ENCODE measurements at places on chromosomes 12 and 14.

- DNase-seq = no peak
Measured at GRCh38 chr14:52917735-52918134, 33.1 kb downstream of the FERMT2 start.

- DNase-seq = no peak
Measured at GRCh38 chr12:69073035-69073434, 140.1 kb upstream of the CPM start.

DNA sequence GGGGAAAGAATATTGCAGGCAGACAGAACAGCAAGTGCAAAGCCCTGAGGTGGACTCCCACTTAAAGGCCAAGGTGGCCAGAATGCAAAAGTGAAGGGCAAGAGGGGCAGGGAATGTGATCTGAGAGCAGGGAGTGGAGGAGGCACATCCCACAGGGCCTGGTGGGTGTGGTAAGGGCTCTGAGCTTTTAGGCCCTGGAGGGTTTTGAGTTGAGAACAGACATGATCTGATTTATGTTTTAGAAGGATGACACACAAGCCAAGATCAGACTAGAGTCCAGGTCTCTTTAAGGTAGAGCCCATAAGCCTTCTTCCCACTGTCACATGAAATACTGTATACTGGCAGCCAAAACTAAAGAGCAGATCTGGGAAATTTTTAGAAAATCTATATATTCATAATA is 162.5 kb downstream of the SLC38A4 start:
- no peak for DNase-seq

DNA sequence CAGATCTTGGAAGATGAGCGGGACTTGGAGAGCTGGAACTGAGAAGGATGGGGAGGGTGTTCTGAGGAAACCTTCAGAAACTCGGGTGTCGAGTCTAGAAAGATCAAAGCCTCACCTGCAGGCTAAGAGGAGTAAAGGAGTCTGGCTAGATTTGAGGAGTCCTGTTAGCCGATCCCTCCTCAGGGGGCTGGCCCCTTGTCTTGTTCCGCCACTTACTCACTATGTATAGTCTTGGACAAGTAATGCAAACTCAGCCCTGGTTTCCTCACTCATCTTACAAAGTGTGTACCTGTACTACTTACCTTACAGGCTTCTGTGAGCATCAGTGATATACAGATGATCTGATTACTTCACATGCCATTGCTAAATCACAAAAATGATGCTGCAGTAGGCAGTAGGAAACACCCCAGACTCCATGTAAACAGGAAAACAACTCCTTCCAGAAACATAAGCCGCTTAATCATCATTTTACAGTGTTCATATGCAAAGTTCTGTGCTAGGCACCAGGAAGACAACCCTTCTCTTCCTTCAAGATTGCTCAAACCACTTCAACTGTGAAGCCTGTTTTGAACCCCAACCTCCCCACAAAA is 2.0 kb upstream of the SPTLC2 start:
- DNase-seq = no peak

- DNase-seq = no peak
Measured at GRCh38 chr14:21099596-21099985, 1.1 kb upstream of the ZNF219 start.

- DNase-seq = no peak
Measured at GRCh38 chr14:68668028-68668427, 124.8 kb downstream of the ZFP36L1 start.

DNA sequence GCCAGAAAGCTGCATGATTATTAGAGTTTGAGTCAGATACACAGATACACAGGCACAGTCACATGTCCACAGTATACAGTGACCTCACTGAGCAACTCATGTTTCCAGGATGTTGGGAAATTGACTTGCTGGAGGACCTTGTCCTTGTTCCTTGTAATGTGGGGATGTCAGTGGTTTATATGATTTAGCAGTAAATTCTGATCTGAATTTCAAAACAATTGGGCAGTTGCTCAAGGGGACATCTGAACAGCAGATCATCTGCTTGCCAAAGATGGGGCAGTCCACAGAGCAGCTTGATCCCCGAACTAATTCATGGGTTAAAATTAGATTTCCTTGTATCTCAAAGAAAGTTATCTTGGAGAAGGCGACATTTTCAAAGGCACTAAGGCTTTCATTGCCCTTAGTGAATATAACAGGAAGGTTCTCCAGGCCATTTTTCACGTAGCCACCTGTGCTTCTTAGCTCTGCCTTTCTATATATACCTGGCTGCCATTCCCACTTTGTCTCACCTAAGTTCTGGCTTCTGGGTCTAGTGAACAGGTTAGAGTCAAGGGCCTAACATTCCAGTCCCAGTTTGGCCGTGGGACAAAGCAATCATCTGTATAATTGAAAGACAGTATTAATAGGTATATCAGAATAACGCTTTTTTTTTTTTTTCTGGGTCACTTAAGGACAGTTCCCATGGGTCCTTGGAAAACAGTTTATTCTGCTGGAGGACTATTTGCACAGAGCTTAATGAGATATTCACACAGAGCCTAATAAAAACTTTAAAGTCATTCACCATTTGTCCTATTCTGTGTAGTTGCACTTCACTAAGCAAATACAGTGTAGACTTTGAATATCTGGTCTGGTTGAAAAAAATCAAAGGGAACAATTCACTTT is 64.9 kb upstream of the STRN3 start:
- DNase-seq = no peak

DNA sequence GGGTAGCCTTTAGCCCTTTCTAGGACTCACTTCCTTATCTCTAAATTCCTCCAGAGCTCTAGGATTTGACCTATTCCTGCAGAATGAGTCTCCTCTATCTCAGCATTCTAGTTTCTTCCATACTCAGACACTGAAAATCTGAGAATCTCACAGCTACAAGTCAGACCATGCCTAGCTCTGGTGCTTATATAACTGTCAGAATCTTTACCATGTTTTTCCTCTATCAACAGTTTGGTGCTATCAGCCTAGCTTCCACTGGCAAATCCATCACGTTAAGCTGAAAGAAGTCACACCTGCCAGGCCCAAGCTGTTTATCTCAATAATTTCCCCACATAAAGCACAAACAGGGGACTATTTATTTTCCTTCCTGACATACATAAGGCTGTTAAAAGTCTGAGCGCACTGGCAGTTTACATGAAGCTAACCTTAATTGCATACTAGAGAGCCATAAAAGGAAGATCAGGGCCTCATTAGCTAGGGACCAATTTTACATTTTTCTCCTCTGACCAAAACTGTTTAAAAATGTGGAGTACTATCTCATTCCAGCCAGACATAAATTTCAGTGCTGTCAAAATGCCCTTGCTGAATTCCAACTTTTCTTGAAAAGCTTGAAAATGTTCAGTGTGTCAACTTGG is 270.5 kb downstream of the C12orf75 start:
- DNase-seq = no peak

DNA sequence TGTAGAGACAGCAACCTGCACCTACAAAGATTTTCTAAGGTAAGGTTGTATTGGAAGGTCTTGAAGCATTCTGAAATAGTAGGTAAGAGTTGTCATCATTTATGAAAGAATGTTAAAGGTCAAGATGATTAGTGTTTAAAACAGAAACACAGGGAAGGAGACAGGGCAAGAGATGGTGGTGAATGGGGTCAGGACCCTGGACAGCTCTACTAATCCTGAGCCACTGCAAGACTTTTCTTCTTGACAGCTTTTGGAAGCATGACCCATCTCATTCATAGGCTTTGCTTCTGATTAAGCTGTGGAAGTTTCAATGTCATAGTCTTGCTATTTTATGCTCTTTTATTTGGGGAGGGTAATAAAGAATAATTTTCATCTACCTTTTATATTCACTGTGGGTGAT is 75.5 kb upstream of the CAND1 start:
- no peak for DNase-seq

DNA sequence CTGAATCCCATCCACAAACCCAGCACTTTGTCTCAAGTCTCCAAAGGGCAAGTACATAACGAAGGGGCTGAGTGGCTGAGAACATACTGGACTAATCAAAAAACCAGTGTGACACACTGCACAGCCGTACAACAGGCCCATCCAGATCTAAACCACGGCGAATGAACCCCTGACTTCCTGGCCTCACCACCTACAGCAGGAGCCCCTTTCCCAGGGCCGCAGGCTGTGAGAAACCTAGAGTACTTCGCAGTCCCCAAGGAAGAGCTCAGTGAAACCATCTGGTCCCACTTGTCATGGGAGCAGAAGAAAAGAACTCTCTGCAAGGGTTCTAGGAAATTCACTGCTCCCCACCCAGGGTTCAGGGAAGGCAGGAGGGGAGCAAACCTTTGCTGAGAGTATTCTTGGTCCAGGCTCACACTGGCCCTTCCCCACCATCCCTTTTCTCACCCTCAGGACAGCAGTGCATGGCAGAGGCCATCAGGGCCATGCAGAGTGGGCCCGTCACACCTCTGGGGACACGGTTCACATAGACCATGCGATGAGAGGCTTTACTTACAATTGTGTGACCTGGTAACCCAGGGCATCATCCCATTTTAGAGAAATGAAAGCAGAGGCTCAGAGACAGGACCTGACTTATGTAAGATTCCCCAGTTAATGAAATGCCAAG is 192.8 kb downstream of the BCL11B start:
- DNase-seq = no peak

- peak; percentile 58 for DNase-seq
Measured at GRCh38 chr12:108757856-108758255, 26.5 kb upstream of the CORO1C start.

DNA sequence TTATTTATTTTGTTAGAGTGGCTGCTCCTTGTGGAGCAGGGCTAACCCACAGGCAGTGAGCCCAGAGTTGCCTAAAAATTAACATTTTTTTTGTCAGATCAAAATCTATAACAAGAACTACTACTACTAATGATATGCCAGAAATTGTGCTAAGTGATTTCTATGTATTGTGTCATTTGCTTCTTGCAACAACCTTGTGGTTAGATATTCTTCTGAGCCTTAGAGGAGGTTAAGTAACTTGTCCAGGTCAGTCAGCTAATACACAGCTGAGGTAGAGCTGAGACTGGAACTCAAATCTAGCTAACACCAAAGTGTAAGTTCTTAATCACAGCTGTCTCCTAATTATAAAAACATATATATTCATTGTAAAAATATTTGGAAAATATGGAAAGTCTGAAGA is 29.8 kb downstream of the CFL2 start:
- no peak for DNase-seq

- DNase-seq = no peak
Measured at GRCh38 chr14:104515059-104515810, 64.3 kb upstream of the C14orf180 start.

- no peak for DNase-seq
Measured at GRCh38 chr12:92546259-92546634, 156.5 kb upstream of the PLEKHG7 start.

GRCh38 chr14:67583711-67584644 is 16.1 kb downstream of the PIGH start:
- no peak for DNase-seq

DNA sequence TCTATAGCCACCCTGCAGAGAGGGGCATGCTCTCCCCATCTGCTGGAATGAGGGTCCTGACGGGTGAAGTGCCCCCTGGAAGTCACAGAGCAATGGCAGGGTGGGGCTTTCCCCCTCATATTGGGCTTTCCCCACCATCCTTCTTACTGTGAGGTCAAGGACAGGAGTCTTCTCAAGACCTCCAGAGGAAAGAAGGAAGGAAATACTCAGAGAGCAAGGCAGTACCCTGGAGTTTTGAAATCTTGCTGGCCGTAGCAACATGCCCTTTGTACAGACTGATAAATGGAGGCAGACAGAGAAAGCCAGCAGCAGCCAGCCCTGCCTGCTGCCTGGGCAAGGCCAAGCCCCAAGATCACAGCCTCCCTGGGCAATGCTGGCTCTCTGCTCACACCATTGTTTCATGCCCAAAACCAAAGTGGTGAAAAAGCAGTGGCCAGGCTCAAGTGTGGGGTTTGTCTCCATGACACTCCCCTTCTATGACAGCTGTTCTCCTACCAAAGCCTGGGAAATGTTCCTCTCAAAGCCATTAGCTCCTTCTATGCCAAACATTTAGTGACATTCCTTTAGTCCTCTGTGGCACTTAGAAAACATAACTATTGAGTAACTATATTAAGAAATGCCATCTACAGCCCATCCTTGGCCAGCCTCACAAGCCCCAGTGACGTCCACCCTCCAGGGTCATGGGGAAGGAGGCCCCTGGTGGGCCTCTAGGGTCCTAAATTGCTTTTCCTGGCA is 13.2 kb upstream of the ITPK1 start:
- DNase-seq = no peak

DNA sequence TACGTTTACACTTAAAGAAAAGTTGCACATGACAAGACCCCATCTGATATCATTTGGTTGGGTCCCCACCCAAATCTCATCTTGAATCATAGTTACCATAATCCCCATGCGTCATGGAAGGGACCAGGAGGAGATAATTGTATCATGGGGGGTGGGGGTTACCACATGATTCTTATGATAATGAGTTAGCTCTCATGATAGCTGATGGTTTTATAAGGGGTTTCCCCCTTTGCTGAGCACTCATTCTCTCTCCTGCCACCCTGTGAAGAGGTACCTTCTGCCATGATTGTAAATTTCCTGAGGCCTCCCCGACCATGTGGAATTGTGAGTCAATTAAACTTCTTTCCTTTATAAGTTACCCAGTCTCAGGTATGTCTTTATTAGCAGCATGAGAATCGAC is 60.3 kb downstream of the PHLDA1 start:
- no peak for DNase-seq

- peak; percentile 99 for DNase-seq
Measured at GRCh38 chr14:86296173-86296572, 766.2 kb downstream of the FLRT2 start.

DNA sequence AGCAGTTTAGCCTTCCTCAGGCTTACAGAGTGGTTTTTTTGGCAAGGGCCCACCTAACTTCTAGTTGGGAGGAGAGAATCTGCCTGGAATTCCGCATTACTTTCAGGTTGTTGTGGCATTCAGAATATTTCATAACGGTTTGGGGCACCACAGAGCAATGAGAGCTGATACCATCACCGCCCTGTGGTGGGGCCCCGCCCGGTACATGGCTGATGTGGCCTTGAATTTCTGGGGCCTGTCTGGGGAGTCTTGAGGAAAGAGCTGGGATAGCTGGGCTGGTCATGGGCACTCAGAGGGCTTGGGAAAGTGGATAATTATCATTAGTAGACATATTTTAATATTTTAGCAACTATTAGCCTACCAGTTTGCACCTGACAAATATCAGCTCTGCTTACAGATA is 4.2 kb downstream of the TESPA1 start:
- DNase-seq = no peak
